ENCODE measurements at places on chromosomes 3 and 15. TPM values are rescaled to one million over a fixed set of nuclear protein-coding genes. Genes with fewer than 3 reads are reported as not detected.

The CCNL1 gene
- polyA plus RNA-seq: 65.4 TPM

DNA sequence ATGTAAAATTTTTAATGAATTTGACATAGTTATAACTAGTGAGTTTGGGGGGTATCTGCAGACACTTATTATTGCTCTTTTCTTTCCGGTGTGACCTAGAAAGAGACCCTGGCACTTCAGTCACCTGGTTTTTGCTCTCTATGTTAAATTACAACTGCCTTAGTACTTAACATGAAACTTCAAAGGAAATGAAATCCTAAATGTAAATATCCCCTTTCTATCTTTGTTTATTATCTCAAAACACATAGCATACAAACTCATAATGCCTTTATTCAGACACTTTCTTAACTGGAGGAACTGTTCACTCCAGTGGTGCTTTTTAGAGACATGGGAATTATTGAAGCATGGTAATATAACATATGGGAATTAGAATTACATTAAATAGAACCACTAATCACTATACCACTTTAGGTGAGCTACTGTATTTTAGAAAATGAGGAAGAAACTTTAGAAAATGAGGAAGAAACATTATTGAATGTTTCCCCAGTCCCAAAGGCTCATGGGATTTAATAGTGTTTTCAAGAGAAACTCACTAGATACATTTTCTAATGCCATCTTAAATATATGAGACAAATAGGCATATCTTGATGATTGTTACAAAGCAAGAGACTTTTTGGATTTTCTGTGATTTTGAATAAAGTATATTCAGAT is 119.5 kb upstream of the MLF1 start:
- no peak for DNase-seq
- H3K4me1 ChIP-seq: no peaks in the 10 kb centered on the region
- no peak overlapping the region for H3K27ac ChIP-seq
- no peak overlapping the region for H3K4me3 ChIP-seq
- H3K36me3 ChIP-seq: no peaks in the 10 kb centered on the region

The PLAAT1 gene
- polyA plus RNA-seq: not detected

DNA sequence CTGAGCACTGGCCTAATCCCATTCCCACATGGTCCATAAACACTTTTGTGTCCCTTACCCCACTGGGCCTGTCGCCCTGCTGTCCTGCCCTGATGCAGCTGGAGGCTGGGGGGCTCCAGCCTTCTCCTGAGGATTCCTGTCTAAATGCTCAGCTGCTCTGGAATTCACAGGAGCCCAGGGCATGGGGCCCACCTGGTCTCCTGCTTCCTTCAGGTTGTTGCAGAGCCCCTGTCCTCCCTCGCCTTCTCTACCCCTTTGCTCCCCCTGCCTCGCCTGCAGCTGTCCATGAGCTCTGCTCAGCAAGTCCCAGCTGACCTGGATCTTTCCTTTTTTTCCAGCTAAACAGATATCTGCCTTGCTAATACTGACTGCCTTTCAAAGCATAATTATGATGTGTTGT is 286.9 kb downstream of the XXYLT1 start:
- no peaks in the 10 kb centered on the region for H3K36me3 ChIP-seq
- H3K4me1 ChIP-seq: no peaks in the 10 kb centered on the region
- no peaks in the 10 kb centered on the region for H3K27me3 ChIP-seq
- H3K27ac ChIP-seq: no peak overlapping the region
- no peak overlapping the region for H3K4me3 ChIP-seq
- DNase-seq: no peak

GRCh38 chr3:69558912-69559311 is 173.0 kb upstream of the FRMD4B start:
- H3K27me3 ChIP-seq: no peaks in the 10 kb centered on the region
- H3K4me1 ChIP-seq: no peaks in the 10 kb centered on the region
- H3K4me3 ChIP-seq: no peak overlapping the region
- H3K36me3 ChIP-seq: no peaks in the 10 kb centered on the region
- H3K27ac ChIP-seq: no peak overlapping the region
- DNase-seq: no peak

The CCR8 gene
- not detected for polyA plus RNA-seq
